Activated T-helper 2 cell treated with anti-CD3 and anti-CD28 coated beads, Interferon-gamma antibody, Interleukin-2, Interleukin-4, amounts not matched to agents 10 μg/mL and 5 μg/mL and 100 μg/mL, durations not matched to agents 14 hours and 24 hours and 36 hours (primary cell): ENCODE measurements at places on chromosomes 11 and 22. TPM values are rescaled to one million over a fixed set of nuclear protein-coding genes. Genes with fewer than 3 reads are reported as not detected.

MMP26 gene
- total RNA-seq: not detected in 2 replicates

INSC gene
- total RNA-seq: 0.34 TPM in 1 of 2 replicates, not detected in the other

DEPDC7 gene
- 0.57 and 0.82 TPM in 2 replicates for total RNA-seq

RIMBP3C gene
- total RNA-seq: 0.18 and 0.34 TPM in 2 replicates

BAIAP2L2 gene
- total RNA-seq: 0.09 and 0.34 TPM in 2 replicates

NOX4 gene
- not detected in 2 replicates for total RNA-seq

CHADL gene
- 0.11 and 0.62 TPM in 2 replicates for total RNA-seq

DNA sequence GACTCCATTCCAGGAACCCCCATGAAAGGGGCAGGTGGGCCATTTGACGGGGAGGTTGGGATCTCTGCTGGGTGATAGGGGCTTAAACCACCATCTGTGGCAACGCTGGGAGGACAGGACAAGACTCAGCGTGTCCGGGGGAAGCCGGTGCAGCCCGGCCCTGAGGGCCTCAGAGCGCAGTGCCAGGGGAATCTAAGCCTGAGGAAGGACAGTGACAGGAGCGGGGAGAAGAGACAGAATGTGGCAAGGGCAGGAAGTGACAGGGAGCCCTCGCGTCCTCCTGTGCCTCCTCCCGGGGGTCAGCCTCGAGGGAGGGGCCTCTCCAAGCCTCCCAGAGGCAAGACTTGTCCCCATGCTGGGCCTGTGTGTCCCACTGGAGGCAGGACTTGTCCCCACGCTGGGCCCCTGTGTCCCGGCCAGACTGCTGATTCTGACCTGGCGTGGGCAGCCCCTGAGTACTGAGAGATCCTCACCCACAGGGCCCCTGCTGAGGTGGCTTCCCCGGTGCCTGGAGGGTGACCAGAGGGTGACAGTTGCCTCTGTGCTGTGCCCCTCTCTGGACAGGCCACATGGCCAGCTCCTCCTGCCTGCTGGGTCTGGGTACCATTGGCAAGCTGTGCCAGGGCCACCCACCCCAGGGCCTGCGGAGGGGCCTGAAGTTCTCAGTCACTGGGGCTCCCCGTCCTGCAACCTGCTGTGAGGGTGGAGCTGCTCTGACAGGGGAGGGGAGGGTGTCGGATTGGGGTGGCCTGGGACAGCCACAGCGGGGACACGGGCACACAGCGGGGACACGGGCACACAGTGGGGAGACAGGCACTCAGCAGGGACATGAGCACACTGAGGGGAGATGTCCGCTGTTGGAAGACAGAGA is 676.2 kb downstream of the BRD1 start:
- no peak for DNase-seq

- DNase-seq: no peak
Observed at GRCh38 chr11:119756169-119756865, 27.3 kb upstream of the NECTIN1 start.

- no peak for DNase-seq
Observed at GRCh38 chr11:44563711-44564110, 1.8 kb upstream of the CD82 start.

- DNase-seq: no peak
Observed at GRCh38 chr11:71423181-71423790, 24.9 kb downstream of the DHCR7 start.

GRCh38 chr11:31926106-31926505 is 115.0 kb upstream of the PAX6 start:
- no peak for DNase-seq

GRCh38 chr22:48405741-48406140 is 1421.9 kb downstream of the BRD1 start:
- DNase-seq: no peak

GRCh38 chr11:7303146-7303545 is 51.4 kb downstream of the SYT9 start:
- DNase-seq: no peak

DNA sequence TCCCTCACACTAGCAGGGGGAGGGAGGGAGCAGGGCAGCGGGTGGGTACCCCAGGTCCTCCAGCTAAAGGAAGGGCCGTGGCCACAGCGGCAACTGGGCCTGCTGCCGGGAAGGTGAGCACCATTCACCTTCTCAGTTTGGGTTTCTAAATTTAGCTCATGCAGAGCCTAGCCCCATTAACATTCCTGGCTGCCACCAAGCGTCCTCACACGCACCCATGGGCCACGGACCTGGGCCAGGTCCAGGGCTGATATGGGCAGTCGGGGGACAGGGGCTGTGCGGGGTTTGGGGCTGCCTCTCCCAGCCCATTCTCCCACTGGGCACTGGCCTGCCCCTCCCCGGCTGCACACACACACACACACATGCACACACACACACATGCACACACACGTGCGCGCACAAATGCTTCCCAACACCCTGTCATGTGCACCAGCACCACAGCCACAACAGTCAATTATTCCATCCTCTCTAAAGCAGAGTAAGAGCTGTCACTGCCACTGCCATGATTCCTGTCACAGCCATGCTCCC is 28.7 kb downstream of the SYT7 start:
- DNase-seq: no peak

DNA sequence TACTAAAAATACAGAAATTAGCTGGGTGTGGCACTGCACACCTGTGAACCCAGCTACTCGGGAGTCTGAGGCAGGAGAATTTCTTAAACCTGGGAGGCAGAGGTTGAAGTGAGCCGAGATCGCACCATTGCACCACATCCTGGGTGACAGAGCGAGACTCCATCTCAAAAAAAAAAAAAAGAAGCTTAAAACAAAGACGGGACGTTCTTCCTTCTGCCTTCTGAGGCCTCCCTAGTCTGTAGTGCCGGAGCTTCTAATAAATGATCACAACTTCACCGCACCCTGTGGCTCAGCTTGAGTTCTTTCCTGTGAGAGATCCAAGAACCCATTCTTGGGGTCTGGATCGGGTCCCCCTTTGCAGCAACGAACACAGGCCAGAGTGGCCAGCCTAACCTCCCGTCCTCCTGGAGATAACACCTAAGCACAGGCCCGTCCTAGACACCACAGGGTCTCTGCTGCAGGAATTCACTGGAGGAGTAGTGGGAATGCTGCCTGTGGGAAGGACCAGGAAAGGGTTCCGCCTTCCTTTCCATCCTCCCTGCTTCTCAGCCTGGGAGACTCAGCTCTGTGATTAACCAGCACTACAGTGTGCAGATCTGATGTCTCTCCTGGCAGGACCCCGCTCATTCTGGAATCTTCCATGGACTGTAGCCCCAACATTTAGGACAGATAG is 2.2 kb upstream of the APOBEC3H start:
- no peak for DNase-seq

DNA sequence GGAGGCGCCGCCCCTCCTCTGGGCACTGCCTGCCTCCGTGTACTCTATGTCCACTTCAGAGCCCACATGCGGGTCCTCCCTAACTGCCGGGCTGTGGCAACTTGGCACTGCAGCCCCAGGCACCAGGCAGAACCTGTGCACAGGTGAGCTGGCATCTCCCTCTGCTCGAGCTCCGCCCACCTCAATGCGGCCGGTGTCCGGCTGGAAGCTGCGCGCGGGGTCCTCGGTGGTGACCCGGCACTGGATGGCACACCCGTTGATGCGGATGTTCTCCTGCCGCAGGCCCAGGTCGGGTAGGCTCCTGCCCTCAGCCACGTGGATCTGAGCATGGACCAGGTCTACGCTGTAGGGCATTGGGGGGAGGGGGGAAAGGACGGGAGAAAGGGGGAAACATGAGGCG is 9.1 kb downstream of the LRFN4 start:
- no peak for DNase-seq

- DNase-seq: no peak
Observed at GRCh38 chr11:71420455-71421241, 27.5 kb downstream of the DHCR7 start.

DNA sequence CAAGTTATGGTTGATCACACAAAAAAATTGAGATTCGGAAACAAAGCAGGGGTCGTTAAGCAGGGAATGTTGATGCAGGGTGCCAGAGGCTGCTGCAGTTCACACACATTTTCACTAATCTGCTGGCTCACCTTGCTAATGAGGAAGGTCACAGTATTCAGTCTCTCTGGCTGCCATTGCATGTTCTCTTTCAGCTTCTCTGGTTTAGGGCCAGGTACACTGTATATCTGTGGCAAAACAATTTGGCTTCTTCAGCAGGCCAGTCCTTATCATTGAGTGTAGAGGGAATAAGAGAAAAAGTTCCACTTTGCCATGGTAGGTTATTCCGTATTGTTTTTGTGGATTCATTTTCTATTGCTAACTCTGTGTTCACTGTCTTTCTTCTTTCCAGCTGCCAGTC is 283.7 kb upstream of the ANO3 start:
- no peak for DNase-seq

DNA sequence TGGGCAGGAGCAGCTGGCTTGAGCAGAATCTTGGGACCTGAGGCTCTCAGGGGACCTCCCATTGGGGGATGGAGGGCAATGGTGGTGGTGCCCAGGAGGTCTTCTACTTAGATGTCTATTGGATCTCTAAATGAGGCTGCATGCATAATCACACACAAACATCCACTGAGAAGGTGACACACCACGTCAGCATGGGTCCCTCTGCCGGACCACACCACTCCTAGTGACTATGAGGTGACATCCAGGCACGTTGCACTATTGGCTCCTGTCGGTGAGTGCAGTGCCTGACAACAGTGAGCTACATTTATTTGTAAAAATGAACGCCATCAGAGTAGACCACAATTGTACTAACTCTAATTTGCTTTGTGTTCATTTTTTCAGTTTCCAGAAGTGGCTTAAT is 2.3 kb upstream of the APOA4 start:
- DNase-seq: no peak

DNA sequence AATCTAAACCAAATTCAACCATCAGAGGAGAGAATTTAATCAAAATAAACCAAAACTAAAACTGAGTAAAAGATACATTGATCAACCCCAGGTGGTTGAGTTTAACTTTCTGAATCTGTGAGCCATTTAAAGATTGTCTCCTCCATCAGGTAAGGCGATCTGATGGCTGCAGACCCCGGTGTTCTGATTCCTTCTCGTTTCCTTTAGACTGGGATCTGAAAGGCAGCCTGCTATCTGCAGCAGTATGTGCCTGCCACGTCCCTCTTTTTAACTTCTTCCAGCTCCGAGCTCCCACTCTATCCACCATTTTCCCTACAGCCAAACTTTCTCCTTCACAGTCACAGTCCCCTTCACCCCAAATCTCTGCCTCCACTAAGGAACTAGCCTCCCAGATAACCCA is 66.1 kb upstream of the ARHGAP32 start:
- DNase-seq: no peak

DNA sequence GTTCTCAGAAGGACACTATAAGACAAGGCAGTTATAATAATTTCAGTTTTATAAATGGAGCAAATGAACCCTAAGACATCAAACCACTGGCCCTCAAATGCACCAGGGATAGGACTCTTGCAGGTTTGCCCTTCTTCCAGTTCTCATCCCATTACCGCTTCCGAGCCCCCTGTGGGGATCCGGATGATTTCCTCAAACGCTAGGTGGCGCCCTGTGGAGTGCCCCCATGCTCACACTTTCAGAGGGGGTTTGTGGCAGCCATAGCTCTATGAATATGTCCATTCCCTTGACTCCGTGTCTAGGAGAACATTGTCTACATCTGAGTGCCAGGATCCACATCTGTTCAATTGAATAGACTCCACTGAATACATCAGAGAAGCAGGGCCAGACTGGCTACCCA is 816.3 kb downstream of the NTM start:
- no peak for DNase-seq

GRCh38 chr11:95341221-95341620 is 110.2 kb upstream of the SESN3 start:
- DNase-seq: no peak

DNA sequence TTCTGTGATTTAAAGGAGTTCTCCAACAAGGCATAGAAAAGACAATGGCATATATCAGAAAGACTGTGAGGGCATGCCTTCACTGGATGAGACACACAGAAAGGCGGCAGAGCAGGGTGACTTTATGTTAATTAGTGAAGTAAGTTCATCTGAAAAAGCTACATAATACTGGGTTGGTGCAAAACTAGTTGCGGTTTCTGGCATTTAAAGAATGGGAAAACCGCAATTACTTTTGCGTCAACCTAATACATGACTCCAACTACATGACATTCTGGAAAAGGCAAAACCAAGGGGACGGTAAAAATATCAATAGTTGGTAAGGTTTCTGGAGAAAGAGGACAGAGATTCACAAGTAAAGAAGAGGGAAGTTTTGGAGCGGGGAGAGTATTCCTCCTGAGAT is 5.1 kb downstream of the RFPL1 start:
- no peak for DNase-seq

- DNase-seq: no peak
Observed at GRCh38 chr11:134486704-134487103, 74.7 kb upstream of the B3GAT1 start.

DNA sequence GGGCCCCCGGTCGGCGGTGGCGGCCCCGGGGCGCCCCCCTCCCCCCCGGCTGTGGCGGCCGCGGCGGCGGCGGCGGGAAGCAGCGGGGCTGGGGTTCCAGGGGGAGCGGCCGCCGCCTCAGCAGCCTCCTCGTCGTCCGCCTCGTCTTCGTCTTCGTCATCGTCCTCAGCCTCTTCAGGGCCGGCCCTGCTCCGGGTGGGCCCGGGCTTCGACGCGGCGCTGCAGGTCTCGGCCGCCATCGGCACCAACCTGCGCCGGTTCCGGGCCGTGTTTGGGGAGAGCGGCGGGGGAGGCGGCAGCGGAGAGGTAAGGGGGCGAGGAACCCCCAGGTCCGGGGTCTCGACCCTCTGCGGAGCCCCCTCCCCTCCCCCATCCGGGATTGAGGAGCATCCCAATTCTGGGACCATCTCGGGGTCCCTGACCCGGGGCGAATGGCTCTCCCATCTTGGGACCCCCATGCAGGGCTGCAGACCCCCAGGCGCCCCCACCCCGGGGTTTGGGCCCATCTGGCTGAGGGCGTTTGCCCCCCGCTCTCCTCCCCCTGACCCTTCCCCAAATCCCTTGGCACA is 431 bp downstream of the KMT2A start:
- DNase-seq: no peak

DNA sequence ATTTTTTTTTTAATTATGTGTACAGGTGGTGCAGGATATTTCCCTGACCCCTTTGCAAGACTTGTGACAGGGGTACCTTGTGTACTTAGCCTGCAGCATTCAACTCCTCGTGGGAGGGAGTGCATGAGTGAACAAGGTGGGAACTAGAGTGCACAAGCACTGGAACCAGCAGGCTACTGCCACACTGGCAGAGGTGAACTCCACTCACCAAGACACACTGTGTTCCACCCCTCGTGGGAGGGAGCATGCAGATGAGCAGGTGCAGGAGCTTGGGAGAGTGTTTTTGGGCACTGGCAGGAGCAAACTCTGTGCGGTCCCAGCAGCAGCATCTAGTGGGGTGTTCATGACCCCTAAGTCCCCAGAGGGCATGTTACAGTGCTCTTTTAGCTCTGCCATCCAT is 282.7 kb upstream of the PLET1 start:
- no peak for DNase-seq
